Calu3 (cell line): ENCODE measurements at places on chromosomes 1 and 21. TPM values are rescaled to one million over a fixed set of nuclear protein-coding genes. Genes with fewer than 3 reads are reported as not detected.

- H3K36me3 ChIP-seq, result peaks cover 11% of the 10 kb centered on the region
- no peak overlapping the region for H3K27ac ChIP-seq
- H3K4me3 ChIP-seq, result no peak overlapping the region
- peaks cover 62% of the 10 kb centered on the region for H3K4me1 ChIP-seq
- no peak for DNase-seq
Measured at GRCh38 chr1:211738096-211738690, 62.8 kb upstream of the NEK2 start.

The CLEC20A gene
- total RNA-seq, result not detected in 2 replicates

GRCh38 chr1:218600968-218601367, 255.8 kb downstream of the TGFB2 start:
- peaks cover 18% of the 10 kb centered on the region for H3K4me1 ChIP-seq
- no peak overlapping the region for H3K4me3 ChIP-seq
- no peak overlapping the region for H3K27ac ChIP-seq
- no peaks in the 10 kb centered on the region for H3K27me3 ChIP-seq

The WNT4 gene
- total RNA-seq, result 1.9 and 2.4 TPM in 2 replicates

- H3K4me3 ChIP-seq, result no peak overlapping the region
- peaks cover 22% of the 10 kb centered on the region for H3K27me3 ChIP-seq
- no peak for DNase-seq
- H3K27ac ChIP-seq, result no peak overlapping the region
- peaks cover 21% of the 10 kb centered on the region for H3K36me3 ChIP-seq
Measured at GRCh38 chr21:43192501-43193081, 23.8 kb downstream of the CRYAA start.

The HSD3B1 gene
- not detected in 2 replicates for total RNA-seq

The NBPF4 gene
- total RNA-seq, result not detected in 2 replicates

GRCh38 chr1:209624558-209625549, 27.4 kb downstream of the LAMB3 start:
- no peak for DNase-seq
- no peaks in the 10 kb centered on the region for H3K27me3 ChIP-seq
- H3K27ac ChIP-seq, result peak overlapping the region; percentile 10
- H3K36me3 ChIP-seq, result peaks cover 74% of the 10 kb centered on the region

DNA sequence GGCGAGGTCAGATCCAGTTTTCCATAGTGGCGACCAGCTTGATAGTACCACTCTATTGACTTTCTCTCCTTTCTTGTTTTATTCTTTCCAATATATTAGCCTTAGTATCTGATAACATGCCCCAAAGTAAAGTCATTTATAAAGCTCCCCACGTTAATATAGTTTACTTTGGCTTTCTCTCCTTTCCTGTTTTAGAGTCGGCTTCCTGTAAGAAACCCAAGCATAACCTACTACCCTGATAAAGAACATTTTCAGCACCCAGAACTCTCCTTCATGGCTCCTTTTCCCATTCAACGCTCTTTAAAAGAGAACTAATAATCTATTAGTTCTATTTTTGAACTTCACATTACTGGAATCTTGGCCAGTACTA, 23.7 kb downstream of the CD1D start:
- H3K4me3 ChIP-seq, result no peak overlapping the region
- DNase-seq, result no peak
- H3K27me3 ChIP-seq, result peaks cover 17% of the 10 kb centered on the region
- H3K4me1 ChIP-seq, result peaks cover 22% of the 10 kb centered on the region

DNA sequence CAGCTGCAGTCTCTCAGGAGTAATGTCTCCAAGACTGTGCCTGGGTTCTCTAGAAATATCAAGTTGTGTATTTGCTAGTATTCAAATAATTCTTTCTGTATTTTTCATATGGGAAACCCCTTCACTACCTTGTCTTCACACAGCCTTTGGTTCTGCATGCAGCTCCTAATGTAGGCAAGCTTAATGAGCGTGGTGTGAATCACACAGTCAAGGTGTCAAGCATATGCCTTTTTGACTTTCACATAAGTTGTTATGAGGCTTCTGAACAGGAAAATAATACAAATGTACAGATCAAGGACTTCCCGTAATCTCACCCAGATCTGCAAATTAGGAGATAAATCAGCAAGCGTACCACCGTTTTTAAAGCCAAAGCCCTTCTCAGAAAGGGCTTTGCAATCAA, at the start of gene FCRL3:
TSS of gene FCRL3 (minus strand) at position 38 of the 400 bp plus-strand sequence. CDS start 280 bp downstream, outside the sequence.
- no peaks in the 10 kb centered on the region for H3K4me1 ChIP-seq
- no peak within 1 kb of the TSS for H3K4me3 ChIP-seq
- H3K36me3 ChIP-seq, result no peaks in the 10 kb centered on the region
- no peak within 1 kb of the TSS for H3K27ac ChIP-seq
- H3K27me3 ChIP-seq, result no peaks in the 10 kb centered on the region

DNA sequence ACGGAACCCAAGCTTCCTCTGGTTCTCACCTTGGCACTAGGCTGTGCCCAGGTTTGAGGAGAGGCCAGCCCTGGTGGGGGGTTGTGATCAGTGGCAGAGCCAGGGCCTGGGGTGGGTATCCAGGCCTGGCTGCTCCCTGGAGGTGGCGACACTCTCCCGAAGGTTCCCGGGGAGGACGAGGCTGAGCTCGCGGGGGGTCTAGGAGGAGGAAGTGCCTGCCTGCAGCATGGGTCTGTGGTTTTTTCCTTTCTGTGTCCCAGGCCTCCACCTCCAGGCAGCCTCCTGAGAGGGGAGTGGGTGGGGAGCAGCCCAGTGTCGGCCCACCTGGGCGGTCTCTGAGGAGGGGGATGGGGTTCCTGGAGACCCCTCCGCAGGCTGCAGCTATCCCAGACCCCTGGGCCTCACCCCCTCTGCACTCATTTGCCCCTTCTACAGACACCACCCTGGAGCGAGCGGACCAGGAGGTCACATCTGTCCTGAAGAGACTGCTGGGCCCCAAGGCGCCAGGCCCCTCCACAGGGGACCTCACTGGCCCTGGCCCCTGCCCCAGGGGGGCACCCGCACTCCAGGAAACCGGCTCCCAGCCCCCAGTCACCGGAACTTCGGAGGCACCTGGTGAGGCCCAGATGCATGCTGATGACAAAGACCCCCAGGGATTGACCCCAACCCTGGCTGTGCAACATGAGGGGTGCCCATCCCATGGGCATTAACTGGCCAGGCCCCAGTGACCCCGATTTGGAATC, 44.3 kb downstream of the TRIM11 start:
- DNase-seq, result no peak
- H3K27ac ChIP-seq, result no peak overlapping the region
- H3K4me3 ChIP-seq, result no peak overlapping the region
- peaks cover 14% of the 10 kb centered on the region for H3K36me3 ChIP-seq
- no peaks in the 10 kb centered on the region for H3K27me3 ChIP-seq

The KISS1 gene
- not detected in 2 replicates for total RNA-seq

DNA sequence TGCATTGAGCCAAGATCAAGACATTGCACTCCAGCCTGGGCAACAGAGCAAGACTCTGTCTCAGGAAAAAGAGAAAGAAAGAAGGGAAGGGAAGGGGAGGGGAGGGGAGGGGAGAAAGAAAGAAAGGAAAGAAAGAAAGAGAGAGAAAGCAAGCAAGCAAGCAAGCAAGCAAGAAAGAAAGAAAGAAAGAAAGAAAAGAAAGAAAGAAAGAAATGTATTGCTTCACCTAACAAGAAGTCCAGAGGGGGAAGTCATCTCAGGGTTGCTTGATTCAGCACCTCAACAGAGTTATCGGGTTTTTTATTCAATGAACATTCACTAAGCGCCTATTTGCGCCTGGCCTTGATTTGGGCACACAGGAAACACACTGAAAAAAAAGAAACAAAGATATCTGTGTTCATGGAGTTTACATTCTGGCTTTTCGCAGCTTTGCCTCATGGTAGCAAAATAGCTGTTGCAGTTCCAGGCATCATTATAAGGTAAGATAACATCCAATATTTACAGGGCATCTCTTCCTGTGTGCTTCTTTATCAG, 8.2 kb upstream of the RCSD1 start:
- H3K27ac ChIP-seq, result no peak overlapping the region
- no peak for DNase-seq
- H3K4me1 ChIP-seq, result no peaks in the 10 kb centered on the region
- no peak overlapping the region for H3K4me3 ChIP-seq
- H3K27me3 ChIP-seq, result peaks cover 81% of the 10 kb centered on the region

DNA sequence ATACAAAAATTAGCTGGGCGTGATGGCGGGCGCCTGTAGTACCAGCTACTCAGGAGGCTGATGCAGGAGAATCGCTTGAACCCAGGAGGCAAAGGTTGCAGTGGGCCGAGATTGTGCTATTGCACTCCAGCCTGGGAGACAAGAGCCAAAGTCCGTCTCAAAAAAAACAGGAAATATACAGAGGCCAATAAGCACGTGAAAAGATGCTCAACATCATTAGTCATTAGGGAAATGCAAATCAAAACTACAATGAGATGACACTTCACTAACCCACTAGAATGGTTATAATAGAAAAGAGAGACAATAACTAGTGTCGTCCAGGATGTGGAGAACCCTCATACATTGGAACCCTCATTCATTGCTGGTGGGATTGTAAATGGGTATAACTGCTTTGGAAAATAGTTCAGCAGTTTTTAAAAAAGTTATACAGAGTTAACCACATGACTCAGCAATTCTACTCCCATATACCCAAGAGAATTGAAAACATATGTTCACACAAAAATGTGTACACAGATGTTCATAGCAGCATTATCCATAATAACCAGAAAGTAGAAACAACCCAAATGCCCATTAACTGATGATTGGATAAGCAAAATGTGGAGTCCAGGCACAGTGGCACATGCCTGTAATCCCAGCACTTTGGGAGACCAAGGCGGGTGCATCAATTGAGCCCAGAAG, 6.4 kb upstream of the E2F2 start:
- no peaks in the 10 kb centered on the region for H3K27me3 ChIP-seq
- no peak overlapping the region for H3K27ac ChIP-seq
- no peaks in the 10 kb centered on the region for H3K36me3 ChIP-seq
- peaks cover 15% of the 10 kb centered on the region for H3K4me1 ChIP-seq
- no peak overlapping the region for H3K4me3 ChIP-seq

GRCh38 chr1:63603810-63604209, 10.6 kb downstream of the PGM1 start:
- H3K27ac ChIP-seq, result no peak overlapping the region
- no peak for DNase-seq
- peaks cover 15% of the 10 kb centered on the region for H3K4me1 ChIP-seq
- no peaks in the 10 kb centered on the region for H3K36me3 ChIP-seq

DNA sequence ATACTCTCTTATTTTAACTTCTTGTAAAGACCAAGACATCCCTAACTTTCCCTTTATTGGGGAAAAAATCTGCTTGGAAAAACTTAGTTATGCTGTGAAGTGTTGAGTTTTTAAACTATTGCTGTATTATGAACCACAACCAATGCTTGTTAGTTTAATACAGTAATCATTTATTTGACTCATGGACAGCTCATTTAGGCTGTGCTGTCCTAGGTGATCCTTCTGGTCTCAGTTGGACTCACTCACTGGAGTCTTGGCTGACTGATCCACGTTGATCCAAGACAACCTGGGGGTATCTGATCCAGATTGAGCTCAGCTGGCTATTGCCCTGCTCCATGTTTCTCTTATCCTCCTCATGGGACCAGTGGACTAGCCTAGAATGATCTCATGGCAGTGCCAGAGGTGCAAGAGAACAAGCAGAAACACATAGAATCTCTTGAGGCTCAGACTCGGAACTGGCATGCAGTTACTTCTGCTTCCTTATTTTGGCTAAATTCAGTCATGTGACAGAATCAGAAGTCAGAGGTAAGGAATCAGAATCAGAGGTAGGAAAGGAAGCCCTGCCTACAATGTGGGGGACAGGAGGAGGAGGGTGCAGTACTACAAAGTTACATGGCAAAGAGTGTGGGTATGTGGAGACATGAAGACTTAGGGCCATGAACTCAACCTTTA, 156.5 kb downstream of the FGGY start:
- H3K27ac ChIP-seq, result peak overlapping the region; percentile 30
- no peaks in the 10 kb centered on the region for H3K27me3 ChIP-seq
- H3K4me3 ChIP-seq, result no peak overlapping the region
- H3K4me1 ChIP-seq, result peaks cover 37% of the 10 kb centered on the region
- DNase-seq, result no peak
- no peaks in the 10 kb centered on the region for H3K36me3 ChIP-seq

The OR14K1 gene
- not detected in 2 replicates for total RNA-seq

DNA sequence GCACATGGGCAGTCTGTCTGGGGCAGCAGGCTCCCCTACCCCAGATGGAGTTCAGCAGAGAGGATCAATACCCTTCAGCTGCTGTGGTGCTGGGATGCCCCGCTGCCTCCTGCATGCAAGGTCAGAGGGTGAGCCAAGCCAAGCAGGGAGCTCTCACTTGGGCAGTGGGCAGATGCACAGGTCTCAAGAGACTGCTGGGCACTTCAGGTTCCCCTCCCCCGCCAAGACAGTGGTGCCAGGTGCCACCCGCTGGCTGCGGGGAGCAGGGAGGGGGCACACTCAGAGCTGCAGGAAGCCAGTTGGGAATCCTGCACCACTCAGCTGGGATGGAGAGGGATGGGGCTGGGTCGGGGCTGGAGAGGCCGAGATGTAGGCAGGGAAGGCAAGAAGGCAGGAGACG, 15.8 kb upstream of the EVA1B start:
- no peak overlapping the region for H3K4me3 ChIP-seq
- DNase-seq, result no peak
- peaks cover 41% of the 10 kb centered on the region for H3K36me3 ChIP-seq
- H3K27me3 ChIP-seq, result no peaks in the 10 kb centered on the region
- peaks cover 9% of the 10 kb centered on the region for H3K4me1 ChIP-seq

GRCh38 chr1:167482184-167482583, 36.1 kb downstream of the CD247 start:
- DNase-seq, result no peak
- H3K36me3 ChIP-seq, result no peaks in the 10 kb centered on the region
- H3K27me3 ChIP-seq, result peaks cover 65% of the 10 kb centered on the region
- H3K27ac ChIP-seq, result no peak overlapping the region

GRCh38 chr1:234490793-234491479, 12.0 kb upstream of the TARBP1 start:
- H3K4me1 ChIP-seq, result peaks cover 58% of the 10 kb centered on the region
- no peak overlapping the region for H3K27ac ChIP-seq
- H3K27me3 ChIP-seq, result no peaks in the 10 kb centered on the region
- H3K36me3 ChIP-seq, result peaks cover 12% of the 10 kb centered on the region
- H3K4me3 ChIP-seq, result no peak overlapping the region

DNA sequence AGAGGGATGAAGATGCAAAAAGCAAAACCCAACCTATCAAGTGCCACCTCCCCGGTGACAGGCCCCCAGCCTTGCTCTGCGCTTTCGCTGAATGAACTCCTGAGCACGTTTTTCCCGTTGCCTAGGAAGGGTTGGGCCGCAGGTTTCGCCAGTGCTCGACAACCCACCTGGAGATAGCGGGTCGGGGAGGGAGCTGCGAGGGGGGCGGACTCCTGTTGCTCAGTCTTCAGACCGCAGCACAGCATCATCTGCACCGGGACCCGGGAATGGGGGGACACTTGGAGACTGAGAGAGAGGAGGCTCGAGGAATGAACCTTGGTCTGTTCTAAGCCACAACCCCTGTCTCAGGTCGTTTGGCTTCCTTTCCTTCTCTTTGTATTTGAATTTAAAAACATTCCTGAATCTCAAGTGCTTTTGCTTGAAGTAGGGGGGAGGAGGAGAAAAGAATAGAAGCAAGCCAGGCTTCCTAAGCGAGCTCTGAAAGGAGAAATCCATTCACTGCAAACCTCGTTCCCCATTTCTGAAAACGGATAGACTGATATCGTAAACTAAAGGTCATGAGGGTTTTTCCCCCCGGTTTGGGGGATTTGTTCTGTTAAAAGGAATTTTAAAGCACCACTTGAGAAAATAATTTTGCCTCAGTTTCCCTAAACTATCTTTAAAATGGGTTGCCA, 1.2 kb downstream of the AK5 start:
- no peaks in the 10 kb centered on the region for H3K4me1 ChIP-seq
- DNase-seq, result peak; percentile 12
- peak overlapping the region; percentile 62 for H3K4me3 ChIP-seq
- no peak overlapping the region for H3K27ac ChIP-seq

- peaks cover 11% of the 10 kb centered on the region for H3K36me3 ChIP-seq
- no peak for DNase-seq
- H3K27ac ChIP-seq, result no peak overlapping the region
- H3K27me3 ChIP-seq, result no peaks in the 10 kb centered on the region
- H3K4me3 ChIP-seq, result no peak overlapping the region
- peaks cover 7% of the 10 kb centered on the region for H3K4me1 ChIP-seq
Measured at GRCh38 chr1:19366599-19367536, 54.7 kb downstream of the SLC66A1 start.
